Activated CD4-positive, alpha-beta T cell treated with anti-CD3 and anti-CD28 coated beads for 4 hours (primary cell): ENCODE measurements at places on chromosomes 4 and X.
A peak's percentile ranks its signal among the peaks of the same experiment; 100 is the strongest.

GRCh38 chr4:159451006-159451405 lies 348.1 kb downstream of the RAPGEF2 start:
- no peak for DNase-seq

GRCh38 chr4:169723207-169723965 lies 34.4 kb downstream of the HPF1 start:
- peak; percentile 15 for DNase-seq

DNA sequence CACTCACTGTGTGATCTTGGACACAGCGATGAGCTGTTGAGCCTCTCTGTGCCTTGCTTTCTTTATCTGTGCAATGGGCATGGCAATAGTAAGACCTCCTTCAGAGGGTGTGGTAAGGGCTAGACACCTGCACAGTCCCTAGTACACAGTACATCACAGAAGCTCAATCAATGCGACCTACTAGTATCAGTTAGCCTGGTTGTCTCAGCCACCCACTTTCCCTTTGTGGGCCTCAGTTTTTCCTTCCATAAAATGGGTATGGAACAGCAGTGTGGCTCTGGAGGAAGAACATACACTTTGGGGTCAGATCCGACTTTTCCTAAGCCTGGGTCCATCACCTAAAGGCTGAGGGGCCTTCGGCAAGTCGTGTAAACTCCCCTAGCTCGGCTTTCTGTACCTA lies 3.5 kb upstream of the HTRA3 start:
- no peak for DNase-seq

DNA sequence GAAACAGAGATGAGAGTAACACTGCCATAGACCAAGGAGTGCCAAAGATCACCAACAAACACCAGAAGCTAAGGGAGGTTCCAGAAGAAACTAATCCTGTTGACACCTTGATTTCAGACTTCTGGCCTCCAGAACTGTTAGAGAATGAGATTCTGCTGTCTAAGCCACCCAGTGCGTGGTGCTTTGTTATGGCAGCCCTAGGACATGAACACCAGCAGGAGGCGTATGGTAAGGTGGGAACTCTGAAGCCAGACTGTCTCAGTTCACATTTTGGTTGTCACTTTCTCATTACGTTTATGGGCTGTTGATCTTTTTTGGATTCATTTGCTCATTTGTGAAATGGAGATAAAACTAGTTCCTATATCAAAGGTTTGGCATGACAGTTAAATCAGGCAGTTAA lies 142.9 kb downstream of the DCHS2 start:
- DNase-seq: no peak
